Hypothalamus (tissue), 51 donors: ENCODE measurements at places on chromosomes 2 and 18.

GRCh38 chr2:24874035-24874434, 46.0 kb downstream of the ADCY3 start:
- DNase-seq, result no peak

GRCh38 chr2:191636586-191636985, 41.4 kb upstream of the NABP1 start:
- DNase-seq, result no peak

DNA sequence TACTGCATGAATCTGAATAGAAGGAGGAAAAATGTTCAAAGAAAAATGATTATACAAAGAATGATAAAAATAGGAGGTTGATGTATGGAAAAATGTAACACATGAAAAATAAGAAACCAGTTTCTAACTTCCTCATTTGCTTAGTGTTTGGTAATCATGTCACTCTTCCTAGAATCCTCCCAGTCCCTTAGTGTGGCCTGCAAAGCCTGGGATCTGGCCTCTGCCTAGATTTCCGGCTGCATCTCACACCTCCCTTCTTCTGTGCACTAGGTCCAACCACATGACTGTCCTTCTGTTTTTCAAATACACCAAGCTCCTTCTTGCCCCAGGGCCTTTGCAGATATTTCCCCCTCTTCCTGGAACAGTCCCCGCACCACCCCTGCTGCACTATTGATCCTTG, 76.8 kb upstream of the RBMS1 start:
- DNase-seq, result no peak

DNA sequence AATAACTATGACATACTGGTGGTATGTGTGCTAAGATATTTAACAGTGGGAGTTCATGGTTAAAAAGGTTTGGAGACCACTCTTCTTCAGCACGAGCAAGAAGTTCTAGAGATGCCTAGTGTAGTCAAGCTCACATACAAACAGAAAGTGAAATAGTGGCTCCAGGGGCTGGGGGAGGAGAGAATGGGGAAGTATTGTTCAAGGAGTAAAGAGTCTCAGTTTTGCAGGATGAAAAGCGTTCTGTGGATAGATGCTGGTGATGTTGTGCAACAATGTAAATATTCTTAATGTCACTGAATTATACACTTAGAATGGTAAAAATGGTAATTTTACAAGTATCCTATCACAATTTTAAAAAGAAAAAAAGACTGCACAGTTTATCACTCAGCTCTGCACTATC, 29.0 kb upstream of the EPAS1 start:
- no peak for DNase-seq

DNA sequence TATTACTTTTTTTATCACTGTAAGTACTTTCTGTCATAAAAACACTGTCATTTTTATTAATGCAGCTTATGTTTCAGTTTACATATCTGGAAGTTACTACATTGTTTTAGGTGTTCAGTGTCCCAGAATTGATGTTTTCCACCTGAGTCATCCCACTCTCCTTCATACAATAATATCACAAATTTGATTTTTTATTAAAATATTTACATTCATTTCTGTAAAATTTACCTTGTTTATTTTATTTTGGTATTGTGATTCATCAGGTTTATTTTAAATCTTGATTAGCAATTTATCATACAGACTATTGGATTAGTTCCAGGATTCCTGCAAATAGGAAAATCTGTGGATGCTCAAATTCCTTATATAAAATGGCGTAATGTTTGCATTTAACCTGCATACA, 1662.9 kb downstream of the SUCLG1 start:
- DNase-seq, result no peak

GRCh38 chr2:211479536-211480150, 923.2 kb downstream of the CPS1 start:
- no peak for DNase-seq

DNA sequence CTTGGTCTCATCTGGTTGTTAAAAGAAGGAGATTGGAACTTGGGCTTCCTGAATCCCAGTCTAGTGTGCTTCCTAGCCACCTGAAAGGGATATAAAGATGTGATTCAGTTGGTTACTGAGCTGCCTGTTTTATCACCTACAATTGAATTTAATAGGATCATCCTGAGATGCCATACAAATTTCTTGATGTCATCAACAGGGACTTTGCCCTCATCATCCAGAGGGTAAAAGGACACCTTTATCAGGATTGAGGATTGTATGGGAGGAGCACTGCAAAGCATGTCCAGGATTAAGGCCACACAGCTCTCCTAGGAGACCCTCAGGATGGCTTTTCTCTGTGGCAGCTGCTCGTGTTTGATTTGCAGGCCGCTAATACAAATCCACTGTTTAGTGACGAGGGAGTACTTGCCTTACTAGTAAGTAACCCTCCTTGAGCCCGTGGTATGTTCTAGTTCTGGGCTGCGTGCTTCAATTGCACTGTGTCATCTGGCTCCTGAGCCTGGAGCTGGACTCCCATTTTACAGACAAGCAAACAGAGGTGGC, 28.6 kb downstream of the SH3RF3 start:
- no peak for DNase-seq
